ENCODE measurements at places on chromosomes 1 and 21.
A peak's percentile ranks its signal among the peaks of the same experiment; 100 is the strongest.

DNA sequence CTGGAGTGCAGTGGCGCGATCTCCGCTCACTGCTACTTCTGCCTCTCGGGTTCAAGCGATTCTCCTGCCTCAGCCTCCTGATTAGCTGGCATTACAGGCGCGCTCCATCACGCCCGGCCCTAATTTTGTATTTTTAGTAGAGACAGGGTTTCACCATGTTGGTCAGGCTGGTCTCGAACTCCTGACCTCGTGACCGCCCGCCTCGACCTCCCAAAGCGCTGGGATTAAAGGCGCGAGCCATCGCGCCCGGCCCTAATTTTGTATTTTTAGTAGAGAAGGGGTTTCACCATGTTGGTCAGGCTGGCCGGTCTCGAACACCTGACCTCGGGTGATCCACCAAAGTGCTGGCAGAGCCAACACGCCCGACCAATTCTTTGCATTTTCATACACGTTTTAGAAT lies 48.0 kb upstream of the LCE5A start:
- H3K27ac ChIP-seq = no peak overlapping the region
- H3K4me3 ChIP-seq = no peak overlapping the region
- H3K36me3 ChIP-seq = no peaks in the 10 kb centered on the region
- H3K27me3 ChIP-seq = peaks cover 6% of the 10 kb centered on the region

DNA sequence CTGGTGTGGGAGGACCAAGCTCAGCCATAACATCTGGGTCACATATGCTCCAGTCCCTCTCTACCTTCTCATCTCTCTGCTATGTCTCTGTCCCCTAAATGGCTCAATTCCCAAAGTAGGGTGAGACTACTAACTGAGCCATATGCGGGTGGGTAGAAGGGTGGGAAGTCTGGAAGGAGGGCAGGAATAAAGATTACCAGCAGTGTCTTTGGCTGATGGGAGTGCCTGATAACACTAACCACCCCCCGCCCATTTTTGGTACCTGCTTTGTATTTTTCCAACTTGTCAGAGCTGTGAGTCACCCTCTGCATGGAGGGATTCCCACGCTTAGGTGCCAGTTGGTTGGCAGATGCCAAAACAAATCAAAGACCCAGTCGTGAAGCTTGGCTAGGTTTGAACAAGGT lies 14.9 kb upstream of the SSBP3 start:
- peaks cover 12% of the 10 kb centered on the region for H3K4me1 ChIP-seq
- no peak overlapping the region for H3K27ac ChIP-seq
- no peak overlapping the region for H3K4me3 ChIP-seq
- H3K36me3 ChIP-seq = no peaks in the 10 kb centered on the region
- peaks cover 5% of the 10 kb centered on the region for H3K27me3 ChIP-seq
- no peak for DNase-seq

DNA sequence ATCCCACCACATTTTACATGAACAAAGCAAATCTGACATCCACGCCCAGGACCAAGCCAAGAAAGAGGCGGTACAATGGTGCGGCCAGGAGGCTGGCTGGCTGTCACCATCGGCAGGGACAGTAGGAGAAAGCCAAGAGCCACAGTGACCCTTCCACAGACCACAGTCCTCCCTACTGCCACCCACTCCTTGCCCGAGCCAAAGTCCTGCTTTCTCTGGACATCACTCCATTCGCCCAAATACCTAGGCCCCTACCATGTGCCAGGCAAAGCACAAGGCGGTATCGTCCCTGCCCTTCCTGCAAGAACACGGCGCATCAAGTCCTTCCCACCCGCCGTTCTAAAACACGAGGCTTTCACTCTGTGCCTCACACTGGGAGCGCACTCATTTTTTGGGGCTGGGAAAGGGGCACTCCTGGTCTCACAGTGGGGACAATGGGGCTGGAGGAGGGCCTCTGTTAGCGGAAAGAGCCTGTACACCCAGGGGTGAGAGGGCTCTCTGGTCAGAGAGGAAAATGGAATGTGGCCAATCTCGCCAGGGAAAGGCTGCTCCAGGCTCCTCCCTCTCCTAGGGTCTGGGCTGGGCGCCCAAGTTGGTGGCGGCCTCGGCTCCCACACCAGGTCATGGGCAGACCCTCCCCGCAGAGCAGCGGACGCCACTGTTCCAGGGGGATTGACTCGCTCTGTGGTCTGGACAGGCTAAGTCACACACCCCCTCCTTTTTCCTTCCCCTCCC lies 26.5 kb downstream of the SSBP3 start:
- H3K36me3 ChIP-seq = peaks cover 47% of the 10 kb centered on the region
- H3K27me3 ChIP-seq = no peaks in the 10 kb centered on the region
- H3K4me3 ChIP-seq = peak overlapping the region; percentile 71
- peak overlapping the region; percentile 98 for H3K27ac ChIP-seq

DNA sequence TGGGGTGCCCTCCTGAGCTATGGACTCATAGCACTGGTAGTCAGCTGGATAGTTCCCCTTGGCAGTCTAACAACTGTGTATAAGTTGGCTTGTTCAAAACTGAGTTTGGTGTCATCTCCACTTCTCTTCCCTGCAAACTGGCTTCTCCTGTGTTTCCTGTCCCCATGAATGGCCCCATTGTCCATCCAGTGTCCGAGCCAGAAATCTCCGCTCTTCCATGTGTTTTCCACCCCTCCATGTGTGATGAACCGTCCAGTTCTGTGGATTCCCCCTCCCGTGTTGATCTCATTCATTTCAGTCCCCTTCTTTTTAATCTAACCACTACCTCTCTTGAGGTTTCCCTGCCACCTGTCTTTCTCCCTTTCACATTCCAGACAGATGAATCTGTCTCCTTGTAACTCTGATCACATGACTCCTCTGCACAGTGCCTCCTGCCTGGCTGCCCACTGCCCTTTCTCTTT lies 195.7 kb downstream of the ROR1 start:
- peaks cover 9% of the 10 kb centered on the region for H3K36me3 ChIP-seq
- H3K27me3 ChIP-seq = peaks cover 5% of the 10 kb centered on the region
- no peak overlapping the region for H3K27ac ChIP-seq
- no peak overlapping the region for H3K4me3 ChIP-seq
- no peak for DNase-seq

DNA sequence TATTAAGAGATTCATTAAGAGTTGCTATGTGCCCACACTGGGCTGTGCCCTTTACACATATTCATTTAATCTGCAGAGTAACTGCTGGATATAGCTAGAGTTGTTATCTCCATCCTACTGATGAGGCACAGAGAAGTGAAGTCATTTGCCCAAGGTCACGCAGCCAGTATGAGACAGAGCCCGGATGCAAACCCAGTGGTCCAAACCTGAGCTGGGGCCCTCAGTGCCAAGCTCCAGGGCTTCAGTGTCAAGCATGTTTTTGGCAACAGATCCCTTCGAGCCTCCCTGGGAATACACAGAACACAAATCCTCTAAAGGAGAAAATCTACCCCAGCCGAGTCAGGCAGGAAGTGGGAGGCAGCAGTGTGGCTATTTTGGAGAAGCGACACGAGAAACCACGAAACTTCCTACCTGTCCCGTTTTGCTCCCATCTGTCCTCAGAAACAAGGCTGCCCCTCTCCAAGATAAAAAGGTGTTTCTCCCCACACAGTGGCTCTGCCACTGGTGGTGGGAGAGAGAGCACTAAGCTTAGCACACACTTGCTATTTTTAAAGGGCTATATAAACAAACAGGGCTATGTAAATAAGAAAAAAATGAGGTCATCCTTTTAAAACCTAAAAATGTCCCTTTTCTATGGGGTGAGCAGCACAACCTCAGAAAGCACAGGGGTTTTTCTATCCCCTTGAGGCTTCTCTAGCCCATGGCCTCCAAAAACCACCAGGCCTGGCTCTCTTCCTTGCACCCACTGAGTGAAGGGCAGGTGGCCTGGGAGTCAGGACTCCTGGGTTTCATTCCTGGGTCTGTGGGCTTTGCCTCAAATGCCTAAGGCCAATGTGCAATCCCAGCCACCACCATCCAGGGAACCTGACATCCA lies 138.6 kb upstream of the EDN2 start:
- H3K27ac ChIP-seq = no peak overlapping the region
- no peak overlapping the region for H3K4me3 ChIP-seq
- H3K27me3 ChIP-seq = no peaks in the 10 kb centered on the region
- H3K36me3 ChIP-seq = no peaks in the 10 kb centered on the region
- no peak for DNase-seq

- H3K27me3 ChIP-seq = peaks cover 25% of the 10 kb centered on the region
- H3K27ac ChIP-seq = no peak overlapping the region
- H3K4me1 ChIP-seq = peaks cover 13% of the 10 kb centered on the region
- H3K36me3 ChIP-seq = peaks cover 5% of the 10 kb centered on the region
These were observed 362.7 kb downstream of the PRDM2 start for GRCh38 chr1:14062669-14063068.

DNA sequence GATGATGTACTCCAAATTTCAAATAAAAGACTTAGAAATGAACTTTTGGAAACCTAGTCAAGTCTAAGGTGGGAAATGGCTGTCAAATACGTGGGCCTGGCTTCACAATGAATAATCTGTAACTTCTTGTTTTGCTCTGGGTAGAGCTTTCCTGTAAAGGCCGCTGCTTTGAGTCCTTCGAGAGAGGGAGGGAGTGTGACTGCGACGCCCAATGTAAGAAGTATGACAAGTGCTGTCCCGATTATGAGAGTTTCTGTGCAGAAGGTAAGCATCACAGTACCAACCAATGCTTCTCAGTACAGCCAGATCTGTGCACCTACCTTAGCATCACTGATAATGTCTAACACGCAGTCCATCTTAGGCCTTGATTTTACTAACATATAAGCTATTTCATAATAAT lies 73.6 kb downstream of the TPR start:
- no peak overlapping the region for H3K27ac ChIP-seq
- H3K4me1 ChIP-seq = no peaks in the 10 kb centered on the region
- no peak overlapping the region for H3K4me3 ChIP-seq
- DNase-seq = no peak
- peaks cover 3% of the 10 kb centered on the region for H3K27me3 ChIP-seq

GRCh38 chr1:82486969-82487368 lies 686.2 kb downstream of the ADGRL2 start:
- no peak overlapping the region for H3K27ac ChIP-seq
- no peaks in the 10 kb centered on the region for H3K27me3 ChIP-seq
- peaks cover 22% of the 10 kb centered on the region for H3K4me1 ChIP-seq

DNA sequence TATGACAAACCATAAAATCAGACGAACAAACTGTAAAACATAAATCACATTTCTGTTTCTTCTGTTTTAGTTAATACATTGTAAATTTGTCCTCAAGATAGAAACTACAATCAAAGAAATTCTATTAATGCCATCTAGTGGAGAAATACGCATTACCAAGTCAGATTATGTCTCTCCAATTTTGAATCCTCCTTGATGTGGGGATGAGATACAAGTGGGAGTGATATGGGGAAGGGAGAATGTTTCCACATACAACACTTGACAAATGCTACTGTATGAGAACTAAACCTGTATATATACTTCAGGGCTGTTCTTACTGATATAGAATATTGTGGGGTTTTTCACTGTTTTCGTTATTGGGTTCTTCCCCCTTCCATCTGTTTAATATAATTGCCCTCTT lies 2.6 kb downstream of the HFM1 start:
- no peak overlapping the region for H3K4me3 ChIP-seq
- peaks cover 4% of the 10 kb centered on the region for H3K36me3 ChIP-seq

DNA sequence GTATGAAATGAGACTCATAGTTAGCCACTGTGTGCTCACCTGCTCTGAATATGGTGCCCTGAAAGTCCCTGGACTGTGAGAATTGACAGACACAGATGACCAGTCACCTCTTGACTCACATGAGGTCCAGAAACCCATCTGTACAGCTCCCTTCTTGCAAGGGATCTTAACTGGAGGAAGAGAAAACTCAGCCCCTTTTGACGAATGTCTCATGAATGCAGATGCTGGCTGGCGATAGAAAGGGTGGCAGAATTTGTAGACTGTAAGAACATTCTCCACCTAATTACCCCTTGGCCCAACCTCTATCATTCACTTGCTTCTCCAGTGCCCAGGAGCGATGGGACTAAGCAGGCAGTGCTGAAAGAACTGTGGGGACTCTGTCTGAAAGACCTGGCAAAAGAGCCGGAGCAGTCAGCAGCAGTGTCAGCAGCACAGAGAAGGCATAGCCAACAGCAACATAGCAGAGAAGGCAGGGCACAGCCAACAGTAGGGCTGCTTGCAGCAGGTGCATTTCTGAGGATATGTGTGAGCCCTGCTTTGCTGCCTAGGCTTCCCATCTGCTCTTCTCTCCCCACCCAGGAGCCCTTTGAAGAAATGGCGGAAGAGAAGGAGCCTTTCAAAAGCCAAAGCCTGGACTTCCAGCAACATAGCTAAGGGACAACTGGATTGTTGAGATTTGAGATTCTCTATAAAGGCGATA lies 25.8 kb upstream of the IFNGR2 start:
- no peak overlapping the region for H3K4me3 ChIP-seq
- H3K36me3 ChIP-seq = no peaks in the 10 kb centered on the region
- DNase-seq = no peak
- no peak overlapping the region for H3K27ac ChIP-seq
- H3K27me3 ChIP-seq = peaks cover 20% of the 10 kb centered on the region

DNA sequence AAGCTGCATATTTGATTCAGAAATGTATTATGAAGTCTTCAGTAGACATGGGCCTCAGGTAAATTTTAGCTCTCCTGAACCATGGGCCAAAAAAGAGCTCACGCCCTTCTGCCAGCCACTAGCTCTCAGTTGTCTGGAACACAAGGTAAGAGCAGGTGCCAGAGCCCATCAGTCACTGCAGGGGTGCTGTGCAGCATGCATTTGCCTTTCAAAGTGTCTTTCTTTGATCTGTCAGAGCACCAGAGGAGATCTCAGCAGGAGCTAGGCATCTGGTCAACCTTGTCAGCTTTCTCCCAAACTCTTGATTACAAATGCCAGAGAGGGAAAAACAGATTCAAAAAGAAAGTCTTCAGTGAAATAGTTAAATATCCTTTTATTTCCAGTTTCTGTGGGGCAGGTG lies 332.3 kb downstream of the COL11A1 start:
- no peak overlapping the region for H3K4me3 ChIP-seq
- no peak overlapping the region for H3K27ac ChIP-seq
- no peaks in the 10 kb centered on the region for H3K36me3 ChIP-seq
- no peaks in the 10 kb centered on the region for H3K27me3 ChIP-seq
- no peak for DNase-seq

DNA sequence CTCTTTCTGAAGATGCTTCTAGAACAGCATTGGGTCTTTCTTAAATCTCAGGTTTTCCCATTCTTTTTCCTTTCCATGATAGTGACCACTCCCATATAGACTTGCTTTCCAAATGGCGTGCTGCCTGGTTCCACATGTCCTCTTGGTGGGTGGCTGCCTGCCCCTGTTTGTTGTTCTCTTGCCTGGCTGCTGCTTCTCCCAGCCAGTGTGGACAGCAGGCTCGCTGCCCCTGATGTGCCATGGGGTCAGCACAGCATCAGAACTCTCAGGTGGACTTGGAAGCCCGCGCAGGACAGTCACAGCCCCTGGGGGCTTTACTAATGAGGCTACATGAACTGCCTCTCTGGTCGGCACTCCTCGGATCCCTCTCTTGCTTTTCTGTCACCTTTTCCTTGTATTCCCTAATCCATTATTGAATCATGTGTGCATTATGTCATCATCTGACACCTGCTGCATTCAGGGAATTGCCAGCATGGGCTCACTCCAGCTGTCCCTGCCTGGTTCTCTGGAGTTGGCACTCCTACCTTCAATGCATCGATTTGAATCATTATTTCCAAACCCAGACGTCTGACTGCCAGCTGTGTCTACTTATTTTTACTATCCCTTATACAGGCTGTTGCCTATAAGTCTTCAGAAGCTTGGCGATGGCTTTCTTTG lies 100.5 kb upstream of the COA6 start:
- no peaks in the 10 kb centered on the region for H3K4me1 ChIP-seq
- no peak overlapping the region for H3K4me3 ChIP-seq
- H3K27me3 ChIP-seq = peaks cover 11% of the 10 kb centered on the region
- H3K27ac ChIP-seq = no peak overlapping the region
